ENCODE measurements at places on chromosomes 6 and 20. TPM values are rescaled to one million over a fixed set of nuclear protein-coding genes. Genes with fewer than 3 reads are reported as not detected.

Gene NRSN2
- 4.3 TPM for total RNA-seq

Gene SRSF12
- total RNA-seq = not detected

Gene FBXO9
- 53.2 TPM for total RNA-seq

DNA sequence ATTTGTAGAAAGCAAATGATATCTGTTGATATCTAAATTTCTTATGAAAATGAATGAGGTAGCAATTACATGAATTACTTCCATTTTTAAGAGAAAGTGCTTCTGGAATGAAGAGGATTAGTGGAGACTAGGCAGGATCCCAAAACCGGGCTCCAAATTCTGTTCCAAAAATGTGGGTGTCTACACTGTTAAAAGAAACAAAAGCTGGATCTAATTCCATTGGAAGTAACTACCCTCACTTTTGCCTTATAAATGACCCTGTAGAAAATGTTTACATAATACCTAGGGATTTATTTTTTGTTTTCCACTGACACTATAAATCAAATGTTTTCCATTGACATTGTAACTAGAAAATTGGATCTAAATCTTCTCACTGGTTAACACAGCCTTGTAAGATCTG is 454.9 kb upstream of the JARID2 start:
- ATAC-seq = no peak

- ATAC-seq = no peak
Measured at GRCh38 chr6:145225500-145225899, 509.8 kb downstream of the EPM2A start.

DNA sequence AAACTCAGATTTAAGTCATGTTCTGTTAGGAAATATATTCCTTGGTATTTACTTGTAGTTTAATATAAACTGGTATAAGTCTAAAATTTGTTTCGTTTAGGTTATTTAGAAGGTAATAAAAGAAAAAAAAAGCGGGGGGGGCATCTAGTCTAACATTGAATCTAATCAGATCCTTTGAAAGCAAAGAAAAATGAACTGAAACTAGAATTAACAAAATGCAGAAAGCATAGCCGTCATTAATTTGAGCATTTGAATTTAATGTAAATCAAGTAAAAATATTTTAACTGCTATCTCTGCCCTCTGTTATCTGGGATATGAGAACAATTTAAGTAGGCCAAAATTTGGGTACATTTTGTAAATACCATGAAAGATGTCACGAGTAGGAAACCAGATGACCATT is 54.1 kb downstream of the SNX9 start:
- ATAC-seq = no peak

DNA sequence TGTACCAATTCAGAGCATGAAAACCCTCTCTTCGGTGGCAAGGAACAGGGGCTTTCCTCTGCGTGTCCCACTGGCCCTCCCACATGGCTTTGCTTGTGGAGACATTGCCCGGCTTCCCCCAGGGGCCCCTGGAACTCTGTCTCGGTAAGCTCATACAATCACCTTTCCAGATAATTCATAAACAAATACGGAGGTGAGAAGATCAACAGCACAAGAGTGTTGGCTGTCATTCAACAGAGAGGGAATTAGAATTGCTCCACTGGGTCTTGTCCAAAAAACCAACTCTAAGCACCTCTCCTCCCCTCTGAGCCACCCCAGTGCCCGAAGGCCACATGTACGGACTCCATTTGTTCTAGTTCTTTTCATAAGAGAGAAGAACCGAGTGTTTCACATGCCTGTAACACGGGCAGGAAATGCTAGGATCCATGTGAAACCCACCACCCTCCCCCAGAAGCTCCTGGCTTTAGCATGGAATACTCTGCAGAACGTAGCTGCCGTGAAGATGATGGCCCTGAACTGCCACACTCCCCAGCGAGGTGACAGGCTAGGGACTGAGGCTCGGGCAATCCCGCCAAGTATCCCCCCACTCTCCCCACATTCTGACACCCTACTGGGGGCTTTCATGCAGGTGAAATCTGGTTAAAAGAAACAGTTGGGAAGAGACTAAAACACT is 24.6 kb upstream of the FOXC1 start:
- no peak for ATAC-seq

GRCh38 chr6:147055821-147056392 is 148.3 kb upstream of the STXBP5 start:
- ATAC-seq = no peak

- no peak for ATAC-seq
Measured at GRCh38 chr20:48295445-48295903, 510.2 kb upstream of the SULF2 start.
